Hepatic stellate cell (primary cell): ENCODE measurements at places on chromosomes 5 and 9.

GRCh38 chr5:85278193-85278592 lies 893.5 kb upstream of the EDIL3 start:
- no peak for DNase-seq

- peak; percentile 8 for DNase-seq
These were observed 11.7 kb downstream of the KCNV2 start for GRCh38 chr9:2729003-2729402.

- DNase-seq, result peak; percentile 16
These were observed 2.2 kb downstream of the FBXL7 start for GRCh38 chr5:15502208-15502607.

GRCh38 chr5:96649681-96650540 lies 12.3 kb upstream of the CAST start:
- DNase-seq, result no peak

DNA sequence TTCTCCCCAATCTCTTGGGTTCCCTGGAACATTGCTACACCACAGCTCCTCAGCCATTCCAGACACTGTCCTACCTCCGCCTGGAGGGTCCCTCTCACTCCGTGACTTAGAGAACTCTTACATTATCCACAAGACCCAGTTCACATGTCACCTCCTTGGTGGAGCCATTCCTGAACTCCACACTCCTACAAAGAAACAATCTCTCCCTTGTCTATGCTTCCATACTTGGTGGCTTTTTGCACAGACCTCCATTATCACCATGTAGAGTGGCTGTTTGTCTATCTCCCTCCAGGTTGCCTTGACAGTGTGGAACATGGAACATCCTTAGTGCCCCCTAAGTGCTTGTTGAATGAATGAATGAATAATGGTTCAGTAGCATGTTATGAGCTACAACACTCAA lies 105.9 kb downstream of the PAX5 start:
- no peak for DNase-seq

DNA sequence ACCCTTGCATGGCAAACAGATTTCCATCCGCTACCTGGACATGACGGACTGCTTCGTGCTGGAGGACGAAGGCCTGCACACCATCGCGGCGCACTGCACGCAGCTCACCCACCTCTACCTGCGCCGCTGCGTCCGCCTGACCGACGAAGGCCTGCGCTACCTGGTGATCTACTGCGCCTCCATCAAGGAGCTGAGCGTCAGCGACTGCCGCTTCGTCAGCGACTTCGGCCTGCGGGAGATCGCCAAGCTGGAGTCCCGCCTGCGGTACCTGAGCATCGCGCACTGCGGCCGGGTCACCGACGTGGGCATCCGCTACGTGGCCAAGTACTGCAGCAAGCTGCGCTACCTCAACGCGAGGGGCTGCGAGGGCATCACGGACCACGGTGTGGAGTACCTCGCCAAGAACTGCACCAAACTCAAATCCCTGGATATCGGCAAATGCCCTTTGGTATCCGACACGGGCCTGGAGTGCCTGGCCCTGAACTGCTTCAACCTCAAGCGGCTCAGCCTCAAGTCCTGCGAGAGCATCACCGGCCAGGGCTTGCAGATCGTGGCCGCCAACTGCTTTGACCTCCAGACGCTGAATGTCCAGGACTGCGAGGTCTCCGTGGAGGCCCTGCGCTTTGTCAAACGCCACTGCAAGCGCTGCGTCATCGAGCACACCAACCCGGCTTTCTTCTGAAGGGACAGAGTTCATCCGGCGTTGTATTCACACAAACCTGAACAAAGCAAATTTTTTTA lies 242.9 kb downstream of the MARCHF11 start:
- no peak for DNase-seq

- DNase-seq, result peak; percentile 60
These were observed 46.8 kb upstream of the RNF20 start for GRCh38 chr9:101486693-101487442.

DNA sequence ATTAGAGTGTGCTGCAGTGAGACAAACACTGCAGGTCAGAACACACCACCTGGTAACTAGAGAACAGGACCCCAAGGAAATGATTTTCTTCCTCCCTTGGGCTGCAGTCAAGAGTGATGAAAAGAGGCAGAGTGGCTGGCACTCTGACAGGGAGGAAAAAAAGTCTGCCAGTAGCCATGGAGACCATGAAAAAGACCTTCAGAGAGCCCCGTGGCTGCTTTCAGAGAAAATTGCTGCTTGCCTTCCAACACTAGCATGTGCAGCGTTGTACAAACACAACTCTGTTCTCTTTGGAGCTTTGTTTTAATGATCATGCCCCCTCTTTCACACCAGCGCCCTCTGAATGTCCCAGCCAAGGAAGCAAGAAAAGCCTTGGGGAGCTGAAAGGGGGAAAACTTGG lies 68.8 kb downstream of the ANKRD55 start:
- DNase-seq, result no peak

- DNase-seq, result no peak
These were observed 5.9 kb upstream of the GADD45G start for GRCh38 chr9:89598926-89599325.

GRCh38 chr9:135304886-135305285 lies 174.7 kb upstream of the PPP1R26 start:
- DNase-seq, result no peak

GRCh38 chr5:30960036-30960435 lies 233.4 kb upstream of the CDH6 start:
- DNase-seq, result no peak

DNA sequence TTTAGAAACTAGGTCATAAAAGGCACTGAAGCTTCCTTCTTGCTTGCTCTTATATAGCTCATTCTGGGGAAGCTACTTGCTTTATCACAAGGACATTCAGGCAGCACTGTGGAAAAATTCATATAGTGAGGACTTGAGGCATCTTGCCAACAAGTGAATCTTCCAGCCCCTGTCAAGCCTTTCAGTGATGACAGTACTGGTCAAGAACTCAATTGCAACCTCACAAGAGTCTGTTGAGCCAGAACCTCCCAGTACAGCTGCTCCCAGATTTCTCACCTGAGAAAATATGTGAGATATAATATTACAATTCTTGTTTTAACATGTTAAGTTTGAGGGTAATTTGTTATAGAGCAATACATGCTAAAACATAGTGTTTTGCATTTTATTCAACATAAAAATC lies 2011.0 kb upstream of the NUDT12 start:
- no peak for DNase-seq

DNA sequence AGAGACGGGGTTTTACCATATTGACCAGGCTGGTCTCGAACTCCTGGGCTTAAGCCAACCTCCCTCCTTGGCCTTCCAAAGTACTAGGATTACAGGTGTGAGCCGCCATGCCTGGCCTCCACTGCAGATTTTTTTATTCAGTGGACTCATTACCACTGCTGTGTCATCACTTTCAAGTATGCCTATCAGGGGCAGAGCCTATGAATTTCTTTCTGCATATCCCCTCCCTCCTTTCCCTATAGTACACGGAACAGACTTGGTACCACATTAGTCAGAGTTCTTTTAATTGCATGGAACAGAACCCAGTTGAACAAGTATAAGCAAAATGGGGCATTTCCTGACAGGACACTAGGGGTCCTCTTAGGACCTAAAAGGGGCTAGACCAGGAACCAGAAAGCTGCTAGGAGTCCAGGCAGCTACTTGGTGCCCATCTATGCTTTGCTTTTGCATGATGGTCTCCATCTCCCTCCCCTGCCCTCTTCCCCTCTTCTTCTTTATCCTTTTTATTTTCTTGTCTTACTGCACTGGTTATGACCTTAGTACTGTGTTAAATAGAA lies 5.8 kb downstream of the BSPRY start:
- DNase-seq, result no peak

- no peak for DNase-seq
These were observed 662.8 kb upstream of the FTMT start for GRCh38 chr5:121188849-121189248.

DNA sequence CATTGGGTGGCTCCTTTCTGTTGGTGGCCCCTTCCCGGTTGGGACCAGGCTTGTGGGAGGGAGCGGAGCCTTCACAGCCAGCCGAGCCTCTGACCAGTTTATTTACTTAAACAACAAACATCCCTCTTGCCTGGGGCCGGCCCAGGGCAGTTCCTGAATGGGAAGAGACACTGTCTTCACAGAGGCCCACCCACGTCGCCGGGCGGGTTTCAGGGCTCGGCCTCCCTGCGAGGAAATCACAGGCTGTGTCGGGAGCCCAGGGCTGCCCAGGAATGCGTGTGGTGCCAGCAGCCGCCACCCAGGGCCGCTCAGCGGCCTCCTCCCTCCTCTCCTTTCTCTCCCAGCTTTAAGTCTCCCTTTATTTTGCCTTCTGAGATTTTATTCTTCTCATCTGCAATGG lies 132.5 kb downstream of the HSD17B3 start:
- DNase-seq, result peak; percentile 42

DNA sequence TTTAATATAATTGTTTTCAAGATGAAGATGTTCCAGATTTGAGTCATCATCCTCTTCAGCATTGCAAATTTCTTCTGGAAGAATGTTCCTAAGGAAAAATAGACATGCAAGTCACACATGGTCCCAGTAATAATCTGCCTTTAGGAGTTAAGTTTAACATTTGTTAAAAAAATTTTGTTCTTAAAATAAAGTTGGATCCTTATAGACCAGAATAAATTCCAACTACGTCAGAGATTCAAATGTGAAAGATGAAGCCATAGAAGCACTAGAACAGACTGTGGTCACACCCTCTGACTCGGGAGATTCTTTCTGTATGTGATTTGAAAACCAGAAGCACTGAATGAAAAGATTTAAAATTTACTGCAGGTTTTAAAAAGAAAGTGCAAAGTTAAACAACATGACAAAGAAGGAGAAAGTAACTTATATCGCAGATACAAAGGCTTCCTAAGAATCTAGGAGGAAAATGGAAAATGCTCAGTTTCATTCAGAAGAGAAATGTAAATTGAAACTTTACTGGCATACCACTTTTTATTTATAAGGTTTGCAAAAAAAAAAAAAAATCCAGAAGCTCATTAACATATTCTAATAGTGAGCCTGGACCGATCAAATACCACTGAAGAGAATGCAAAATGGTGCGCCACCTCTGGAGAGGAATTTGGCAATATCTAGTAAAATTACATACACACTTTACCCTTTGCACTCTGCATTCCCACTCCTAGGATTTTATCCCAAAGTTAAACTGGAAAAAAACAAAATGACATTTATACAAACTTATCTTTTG lies 14.3 kb upstream of the ASPN start:
- no peak for DNase-seq

DNA sequence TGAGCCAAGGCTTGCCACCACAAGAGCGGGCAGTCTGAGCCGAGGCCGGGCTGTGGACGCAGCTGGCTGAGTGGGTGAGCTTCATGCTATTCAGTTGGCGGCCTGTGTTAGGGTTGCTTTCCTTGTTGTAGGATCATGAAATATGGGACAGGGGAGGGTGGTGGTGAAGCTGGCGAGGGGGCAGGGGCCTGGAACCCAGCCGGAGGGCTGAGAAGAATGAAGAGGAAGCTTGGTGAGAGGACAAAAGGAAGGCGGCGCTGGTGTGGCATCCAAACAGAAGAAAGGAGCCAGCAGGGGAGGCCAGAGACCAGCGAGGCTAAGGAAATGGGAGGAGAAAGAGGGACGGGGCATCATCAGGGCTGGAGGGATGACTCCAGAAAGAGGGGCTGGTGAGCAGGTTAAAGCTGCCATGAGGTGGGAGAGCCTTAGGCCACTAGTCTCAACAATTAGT lies 18.3 kb downstream of the RALGPS1 start:
- no peak for DNase-seq

- no peak for DNase-seq
These were observed 18.9 kb upstream of the ASS1 start for GRCh38 chr9:130425741-130426466.

- DNase-seq, result no peak
These were observed 37.4 kb downstream of the PTTG1 start for GRCh38 chr5:160458806-160459800.

GRCh38 chr5:113193311-113193978 lies 216.8 kb downstream of the DCP2 start:
- DNase-seq, result no peak

- DNase-seq, result no peak
These were observed 222.3 kb downstream of the PBX3 start for GRCh38 chr9:125969462-125969861.

DNA sequence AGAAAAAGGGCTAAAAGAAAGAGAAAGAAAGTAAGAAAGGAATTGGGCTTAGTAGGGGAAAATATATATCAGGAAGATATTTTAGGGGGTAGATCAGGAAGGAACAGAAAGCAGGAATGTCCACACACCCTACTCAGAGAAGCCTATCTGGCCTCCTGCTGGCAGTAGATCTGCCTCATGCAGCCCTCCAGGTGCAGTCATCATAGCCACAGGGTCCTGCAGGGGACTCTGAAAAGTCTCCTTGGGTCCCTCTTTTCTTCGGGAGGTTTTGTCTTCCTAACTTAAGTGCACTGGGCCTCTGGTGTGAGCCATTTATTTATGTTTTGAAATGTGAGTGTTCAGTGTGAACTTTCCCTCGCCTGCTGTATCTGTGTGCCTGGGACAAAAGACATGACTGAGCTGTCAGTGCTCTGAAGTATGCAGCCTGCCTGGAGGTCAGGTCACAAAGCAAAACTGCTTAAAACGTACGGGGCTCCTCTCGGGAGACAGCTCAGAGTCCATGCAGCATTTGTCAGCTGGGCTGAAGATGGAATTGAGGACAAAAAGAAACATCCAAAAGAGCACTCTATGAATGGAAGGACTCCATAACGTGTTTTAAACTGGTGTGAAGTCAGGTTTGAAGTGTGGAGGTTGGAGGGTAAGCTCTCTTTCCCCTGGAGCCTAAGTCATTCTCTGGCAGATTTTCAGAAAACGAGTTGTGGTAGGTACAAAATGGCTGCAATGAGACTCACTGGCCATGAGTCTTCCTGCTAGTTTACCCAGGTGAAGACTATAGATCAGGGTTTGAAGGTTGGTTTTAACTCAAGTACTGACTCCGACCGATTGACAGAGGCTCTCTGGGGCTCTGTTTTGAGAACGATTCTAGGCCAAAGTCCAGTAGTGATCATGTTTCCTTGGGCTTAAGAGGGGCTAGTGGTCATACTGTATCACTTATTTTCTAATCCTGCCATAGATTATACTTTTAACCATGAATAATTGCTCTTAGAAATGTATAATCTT lies 151.8 kb upstream of the GDNF start:
- no peak for DNase-seq

GRCh38 chr9:115921301-115921700 lies 232.3 kb upstream of the PAPPA start:
- no peak for DNase-seq

GRCh38 chr5:81800797-81801196 lies 49.9 kb upstream of the SSBP2 start:
- peak; percentile 32 for DNase-seq

DNA sequence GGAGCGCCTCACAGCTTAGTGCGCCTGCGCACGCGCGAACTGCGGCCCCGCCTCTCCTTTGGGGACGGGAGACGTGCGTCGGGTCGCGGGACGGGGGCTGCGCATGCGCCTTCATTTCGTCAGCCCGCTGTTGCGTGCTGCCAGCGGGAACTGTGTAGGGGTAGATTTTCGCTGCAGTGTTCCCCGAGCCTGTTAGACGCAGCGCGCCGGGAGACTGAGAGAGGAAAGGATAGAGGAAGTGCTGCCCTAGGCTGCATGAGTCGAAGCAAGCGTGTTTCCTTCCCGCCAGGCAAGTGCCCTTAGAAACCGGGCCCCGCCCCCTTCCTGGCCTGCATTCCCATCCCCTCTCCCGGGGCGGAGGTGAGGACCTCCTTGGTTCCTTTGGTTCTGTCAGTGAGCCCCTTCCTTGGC lies 12.3 kb downstream of the ITGA1 start:
- peak; percentile 85 for DNase-seq
